ENCODE measurements at places on chromosomes 16 and 17. TPM values are rescaled to one million over a fixed set of nuclear protein-coding genes. Genes with fewer than 3 reads are reported as not detected.

DNA sequence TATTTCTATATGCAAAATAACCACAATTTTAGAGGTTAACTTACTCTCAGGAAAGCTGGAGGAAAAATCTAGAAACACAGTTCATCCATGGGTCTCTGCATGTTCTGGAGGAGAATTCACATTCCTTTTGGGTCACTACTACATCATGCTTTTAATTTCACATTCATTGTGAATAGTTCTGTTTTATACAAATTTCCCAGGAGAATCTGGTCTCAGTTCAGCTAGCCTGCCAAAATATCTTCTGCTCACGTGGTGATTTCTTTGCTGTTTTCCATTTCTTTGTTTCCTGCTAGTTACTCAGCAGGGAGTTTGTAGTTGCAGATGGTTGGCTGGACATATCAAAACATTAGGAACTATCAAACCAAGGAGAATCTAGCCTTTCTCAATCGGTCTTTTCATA is at the start of gene ABCA9:
TSS of gene ABCA9 (minus strand) at position 106 of the 400 bp plus-strand sequence. CDS start 9,801 bp downstream, outside the sequence.
- DNase-seq: peak; percentile 79

DNA sequence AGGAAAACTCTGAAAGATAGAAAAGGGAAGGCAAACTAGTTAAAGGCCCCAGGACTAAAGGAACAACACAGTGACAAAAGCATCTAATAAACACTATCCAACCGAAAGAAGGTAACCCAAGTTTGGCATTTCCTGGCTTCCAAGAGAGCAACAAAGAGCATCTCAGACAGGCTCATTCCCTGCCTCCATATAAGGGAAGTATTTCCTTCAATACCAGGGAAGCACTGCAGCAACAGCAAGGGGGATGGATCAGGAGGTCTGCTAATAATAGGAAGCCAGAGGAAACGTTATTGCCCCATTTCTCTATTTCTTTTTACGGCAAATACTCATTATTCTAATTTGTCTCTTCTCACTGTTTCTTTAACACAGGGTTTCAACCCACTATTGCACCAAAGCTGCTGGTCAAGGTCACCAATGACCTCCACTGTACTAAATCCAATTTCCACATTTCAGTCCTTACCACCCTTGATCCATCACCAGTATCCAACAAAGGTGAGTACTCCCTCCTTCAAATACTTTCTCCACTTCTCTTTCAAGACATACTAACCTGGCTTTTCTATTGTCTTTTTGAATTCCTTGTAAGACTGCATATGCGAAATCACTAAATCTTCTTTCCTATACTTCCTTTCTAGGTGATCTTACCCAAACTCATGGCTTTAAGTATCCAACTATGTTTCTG is 86.1 kb downstream of the KANSL1 start:
- DNase-seq: no peak

DNA sequence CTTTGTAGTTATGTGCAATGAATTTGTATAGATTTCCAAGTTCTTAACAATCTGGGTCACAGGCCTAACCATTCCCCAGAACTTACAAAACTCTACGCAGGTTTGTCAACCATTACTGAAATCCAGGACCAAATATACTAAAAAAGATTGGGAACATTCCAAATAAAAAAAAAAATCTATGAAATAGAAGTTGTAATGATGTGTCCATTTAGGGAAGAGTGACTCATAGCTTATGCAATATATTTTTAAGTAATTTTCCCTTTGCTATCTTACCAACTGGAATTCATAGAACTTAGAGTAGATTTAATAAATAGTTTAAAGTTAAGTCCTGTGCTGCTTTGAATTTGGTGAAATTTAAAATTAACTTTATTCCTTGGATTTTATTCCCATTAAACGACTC is 393.2 kb downstream of the PMP22 start:
- peak; percentile 34 for DNase-seq

DNA sequence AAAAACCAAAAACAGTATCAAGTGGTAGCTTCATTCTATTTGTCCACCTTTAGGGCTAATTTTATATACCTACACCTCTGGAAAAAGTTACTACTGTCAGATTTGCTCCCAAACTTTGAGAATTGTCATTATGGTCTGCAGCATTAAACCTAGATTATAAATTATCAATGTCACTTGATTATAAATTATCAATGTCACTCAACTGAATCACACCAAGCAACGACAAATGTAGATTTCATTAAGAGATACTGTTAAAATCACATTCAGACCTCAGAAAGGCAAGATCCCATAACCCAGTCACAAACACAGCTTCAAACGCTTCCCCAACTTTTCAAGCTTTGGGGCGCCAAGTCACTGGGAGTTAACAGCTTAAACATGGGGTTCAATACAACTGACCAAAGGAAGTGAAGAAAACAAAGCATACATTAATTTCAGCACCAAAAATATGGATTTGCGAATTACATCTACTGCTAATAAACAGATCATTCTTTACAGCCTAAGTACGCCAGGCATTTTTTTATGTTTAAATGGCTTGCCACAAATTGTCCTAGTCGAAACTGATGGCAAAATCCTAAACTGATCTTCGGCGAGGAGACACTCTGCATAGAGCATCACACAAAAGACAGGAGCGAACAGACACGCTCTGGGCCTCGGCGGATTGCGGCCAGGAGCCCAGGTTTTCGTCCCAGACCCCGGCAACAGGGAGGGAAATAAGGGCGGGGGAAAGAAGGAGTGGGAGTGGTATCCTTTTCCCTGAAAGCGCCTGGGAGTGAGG is 981 bp downstream of the GLG1 start:
- DNase-seq: peak; percentile 51

DNA sequence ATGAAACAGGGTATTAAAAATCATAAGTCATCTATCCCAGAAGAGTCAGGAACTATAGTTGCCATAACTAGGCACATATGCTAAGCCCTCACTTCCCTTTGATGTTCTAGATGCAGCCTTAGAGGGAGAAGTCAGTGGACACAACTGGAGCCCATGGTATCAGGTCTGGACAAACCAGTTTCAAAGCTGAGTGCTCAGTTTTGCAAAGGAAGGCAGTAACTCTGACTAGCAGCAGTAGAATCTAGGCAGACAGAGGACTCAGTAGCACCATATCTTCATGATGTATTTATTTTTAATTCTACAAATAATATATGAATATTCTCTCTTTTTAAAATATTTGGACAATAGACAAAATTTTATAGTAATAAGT is 11.7 kb upstream of the FAM20A start:
- no peak for DNase-seq

- DNase-seq: no peak
Measured at GRCh38 chr16:25542306-25542705, 149.5 kb upstream of the HS3ST4 start.

- no peak for DNase-seq
Measured at GRCh38 chr17:51730303-51731050, 428.0 kb downstream of the CA10 start.

- peak; percentile 77 for DNase-seq
Measured at GRCh38 chr16:24975428-24975889, 39.7 kb downstream of the ARHGAP17 start.

- DNase-seq: no peak
Measured at GRCh38 chr16:87246269-87247065, 70.7 kb downstream of the C16orf95 start.

DNA sequence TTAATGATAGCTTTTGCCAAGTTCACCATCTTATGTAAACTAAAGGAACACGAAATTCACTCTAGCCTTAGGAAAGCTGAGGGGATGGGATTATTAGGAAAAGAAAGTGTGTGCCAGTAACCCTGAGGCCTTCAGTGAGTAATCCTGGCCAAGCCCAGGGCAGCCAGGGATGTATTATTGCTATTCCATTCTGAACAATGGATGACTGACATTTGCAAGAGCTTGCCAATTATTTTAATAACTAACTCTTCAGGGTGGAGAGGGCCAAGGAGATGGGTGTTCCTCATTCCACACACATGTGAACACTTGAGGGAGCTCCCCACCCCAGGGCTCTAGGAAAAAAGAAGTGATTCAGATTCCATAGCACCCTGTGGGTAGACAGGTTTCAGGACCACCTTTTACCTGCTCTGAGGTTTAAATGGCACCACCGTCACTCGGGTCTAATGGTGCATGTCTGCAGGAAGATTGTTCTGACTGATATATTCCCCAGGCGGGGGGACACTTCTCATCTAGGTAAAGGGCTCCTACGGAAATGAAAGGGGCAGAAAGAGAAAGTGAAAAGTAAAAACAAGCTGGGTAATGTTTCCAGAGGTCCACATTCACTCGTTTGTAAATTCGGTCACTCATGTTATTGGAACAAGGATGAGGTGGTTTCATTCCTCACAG is 41.5 kb downstream of the TK2 start:
- DNase-seq: no peak

DNA sequence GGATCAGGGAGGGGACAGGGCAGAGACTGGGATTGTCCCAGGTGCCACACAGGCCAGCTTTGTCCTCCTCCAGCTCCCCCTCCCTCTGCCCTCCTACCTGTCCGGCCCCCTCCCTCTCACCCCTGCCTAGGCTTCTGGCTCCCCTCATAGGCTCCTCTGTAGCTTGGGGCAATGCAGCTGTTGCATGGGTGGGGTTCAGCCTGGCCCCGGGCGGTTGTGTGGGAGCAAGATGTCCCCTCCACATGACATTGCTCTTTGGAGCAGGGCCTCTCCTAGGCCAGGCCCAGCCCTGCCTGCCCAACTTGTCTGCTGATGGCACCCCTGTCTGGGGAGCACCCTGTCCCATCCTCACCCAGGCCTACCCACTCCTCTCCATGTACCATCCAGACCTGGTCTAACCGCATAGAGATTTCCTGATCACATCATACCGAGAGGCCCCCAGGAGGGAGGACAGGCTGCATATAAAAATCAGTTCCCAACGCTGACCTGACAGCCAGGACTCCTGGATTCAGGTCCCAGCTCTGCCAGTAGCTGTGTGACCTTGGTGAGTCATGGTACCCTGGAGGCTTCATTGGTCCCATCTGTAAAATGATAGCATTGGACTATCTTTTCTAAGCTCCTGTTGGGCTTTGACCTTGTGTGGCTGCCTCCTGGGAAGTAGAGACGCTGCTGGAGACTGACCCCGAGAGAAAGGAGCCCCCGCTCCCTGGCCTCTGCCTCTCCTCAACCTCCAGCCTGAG is 48.8 kb upstream of the DLX4 start:
- DNase-seq: no peak

DNA sequence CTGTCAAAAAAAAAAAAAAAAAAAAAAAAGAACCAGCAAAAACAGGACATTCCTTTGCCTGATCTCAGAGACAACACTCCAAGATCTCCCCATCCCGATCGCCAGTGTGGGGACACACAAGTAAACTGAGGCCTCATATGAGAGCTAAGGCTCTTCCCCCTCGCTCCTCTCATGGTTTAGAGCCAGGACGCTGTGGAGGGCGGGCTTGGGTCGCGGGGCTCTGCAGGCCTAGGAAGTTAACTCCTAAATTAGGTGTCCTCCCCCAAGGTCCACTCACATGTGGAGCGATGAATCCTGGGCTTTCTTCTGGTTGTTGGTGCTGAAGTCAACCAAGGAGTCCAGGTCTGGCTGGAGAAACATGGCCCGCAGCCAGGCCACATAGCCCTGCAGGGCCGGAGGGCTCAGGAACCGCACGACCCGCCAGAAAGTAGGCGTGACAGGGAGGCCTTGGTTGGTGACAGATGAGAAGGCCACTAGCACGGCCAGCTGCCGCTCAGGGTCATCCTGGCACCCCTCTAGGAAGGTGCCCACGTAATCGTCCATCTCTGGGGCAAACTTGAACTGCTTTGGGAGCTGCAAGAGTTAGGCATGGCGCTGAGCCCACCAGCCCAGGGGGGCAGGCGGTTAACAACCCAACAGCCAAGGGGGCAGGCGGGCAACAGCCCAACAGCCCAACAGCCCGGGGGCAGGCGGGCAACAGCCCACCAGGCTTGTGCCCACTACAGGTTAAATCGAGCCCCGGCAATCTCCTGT is 5.2 kb downstream of the MYBBP1A start:
- DNase-seq: no peak

GRCh38 chr17:75551266-75551665 is 25.8 kb downstream of the LLGL2 start:
- DNase-seq: peak; percentile 29

DNA sequence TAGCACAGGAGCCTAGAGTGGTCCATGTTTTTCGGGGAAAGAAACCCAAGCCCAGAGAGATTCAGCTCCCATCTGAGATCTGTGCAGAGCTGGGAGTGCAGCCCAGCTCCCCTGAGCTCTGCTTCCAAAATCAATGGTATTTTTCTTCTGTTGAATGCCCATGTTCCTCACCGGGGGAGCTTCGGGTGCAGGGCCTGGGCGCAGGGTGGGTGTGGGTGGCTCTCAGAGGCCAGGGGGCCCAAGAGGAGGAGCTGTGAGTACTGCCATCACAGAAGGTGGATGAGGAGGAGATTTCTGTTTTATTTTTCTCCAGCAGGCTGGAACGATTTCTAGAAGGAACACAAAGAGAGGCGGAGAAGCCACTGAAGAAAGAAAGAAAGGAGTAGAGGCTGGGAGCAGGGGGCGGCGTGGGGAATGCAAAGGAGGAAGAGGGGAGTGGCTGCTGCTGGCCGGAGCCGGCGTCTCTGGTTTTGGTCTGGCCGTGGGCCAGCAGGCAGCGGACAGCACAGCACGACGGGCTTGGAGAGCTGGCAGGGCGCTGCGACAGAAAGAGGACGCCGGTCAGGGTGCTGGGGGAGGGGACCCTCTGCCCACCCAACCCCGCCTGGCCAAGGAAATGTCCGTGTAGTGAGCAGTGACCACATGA is 76.2 kb upstream of the KSR1 start:
- peak; percentile 66 for DNase-seq

DNA sequence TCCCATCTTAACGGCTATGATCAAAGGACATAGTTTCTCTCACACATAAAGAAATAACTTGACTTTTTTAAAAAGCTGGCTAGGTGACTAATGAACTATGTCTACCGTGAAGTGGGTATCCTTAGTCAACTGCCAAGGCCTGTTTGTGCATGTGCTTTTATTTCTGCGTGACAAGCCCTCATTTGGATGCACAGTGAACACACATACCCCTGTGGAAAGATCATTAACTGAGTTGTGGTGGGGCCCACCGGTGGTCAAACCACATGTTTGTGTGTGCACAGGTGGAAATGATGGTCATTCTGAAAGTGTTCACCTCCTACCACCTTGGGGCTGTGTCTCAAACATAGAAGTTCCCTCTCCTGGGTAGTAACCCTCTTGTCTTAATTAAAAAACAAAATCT is 256.1 kb upstream of the SALL1 start:
- DNase-seq: no peak

GRCh38 chr17:14886200-14886739 is 378.9 kb downstream of the PMP22 start:
- no peak for DNase-seq

GRCh38 chr16:23342083-23342640 is 40.1 kb downstream of the SCNN1B start:
- DNase-seq: no peak

- DNase-seq: no peak
Measured at GRCh38 chr17:33962857-33963655, 292.0 kb upstream of the CCL2 start.

GRCh38 chr17:35416659-35417058 is 15.6 kb downstream of the SLFN12 start:
- DNase-seq: no peak

- DNase-seq: no peak
Measured at GRCh38 chr17:1755252-1755826, 6.5 kb upstream of the SERPINF1 start.

LGALS9B gene
- not detected for total RNA-seq

RASD1 gene
- total RNA-seq: 0.64 TPM

SKAP1 gene
- not detected for total RNA-seq

SRL gene
- under 0.01 TPM for total RNA-seq

FOXJ1 gene
- not detected for total RNA-seq

NACA2 gene
- not detected for total RNA-seq

NFATC2IP gene
- total RNA-seq: 30.7 TPM

SCGB1C2 gene
- total RNA-seq: not detected

DOC2A gene
- total RNA-seq: 0.32 TPM

PMFBP1 gene
- total RNA-seq: under 0.01 TPM

Data from fibroblast of villous mesenchyme (primary cell).